ENCODE measurements at places on chromosomes 5 and 9.

DNA sequence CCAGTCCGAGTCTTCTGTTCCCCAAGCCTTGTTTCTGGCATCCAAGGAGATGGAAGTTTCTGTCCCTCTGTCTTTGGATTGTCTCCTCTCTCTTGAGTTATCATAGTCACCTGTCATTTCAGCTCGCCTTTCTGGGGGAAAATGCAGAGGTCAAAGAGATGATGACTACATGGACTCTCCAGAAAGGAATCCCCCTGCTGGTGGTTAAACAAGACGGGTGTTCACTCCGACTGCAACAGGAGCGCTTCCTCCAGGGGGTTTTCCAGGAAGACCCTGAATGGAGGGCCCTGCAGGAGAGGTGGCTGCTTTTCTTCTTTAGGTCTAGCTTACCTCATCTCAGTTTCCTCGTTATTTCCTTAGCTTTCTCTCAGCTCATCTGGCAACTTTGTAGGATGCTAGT lies 25.1 kb downstream of the ERAP2 start:
- no peak for DNase-seq

DNA sequence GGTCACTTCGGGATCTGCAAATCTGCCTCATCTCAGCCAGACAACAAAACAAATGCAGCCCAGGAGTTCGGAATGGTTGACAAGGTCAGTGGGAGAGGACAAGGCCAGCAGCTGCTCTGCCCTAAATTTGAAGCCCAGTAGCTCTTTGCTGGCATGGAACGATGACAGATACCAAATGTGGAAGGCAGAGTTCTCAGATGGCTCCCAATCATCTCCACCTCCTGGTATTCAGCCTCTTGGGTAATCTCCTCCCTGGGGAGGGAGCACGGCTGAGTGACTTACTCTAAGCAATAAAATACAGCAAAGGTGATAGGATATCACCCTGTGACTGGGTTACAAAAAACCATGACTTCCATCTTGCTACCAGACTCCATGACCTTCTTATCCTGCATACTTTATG lies 172.8 kb downstream of the ENTREP1 start:
- DNase-seq, result no peak

DNA sequence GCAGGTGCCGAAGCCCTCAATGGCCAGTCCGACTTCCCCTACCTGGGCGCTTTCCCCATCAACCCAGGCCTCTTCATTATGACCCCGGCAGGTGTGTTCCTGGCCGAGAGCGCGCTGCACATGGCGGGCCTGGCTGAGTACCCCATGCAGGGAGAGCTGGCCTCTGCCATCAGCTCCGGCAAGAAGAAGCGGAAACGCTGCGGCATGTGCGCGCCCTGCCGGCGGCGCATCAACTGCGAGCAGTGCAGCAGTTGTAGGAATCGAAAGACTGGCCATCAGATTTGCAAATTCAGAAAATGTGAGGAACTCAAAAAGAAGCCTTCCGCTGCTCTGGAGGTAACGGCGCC lies 32.9 kb downstream of the CXXC5 start:
- DNase-seq, result no peak

GRCh38 chr9:79213417-79214125 lies 358.2 kb upstream of the TLE4 start:
- DNase-seq, result no peak

- no peak for DNase-seq
Measured at GRCh38 chr5:66326276-66326675, 182.2 kb downstream of the SREK1 start.

DNA sequence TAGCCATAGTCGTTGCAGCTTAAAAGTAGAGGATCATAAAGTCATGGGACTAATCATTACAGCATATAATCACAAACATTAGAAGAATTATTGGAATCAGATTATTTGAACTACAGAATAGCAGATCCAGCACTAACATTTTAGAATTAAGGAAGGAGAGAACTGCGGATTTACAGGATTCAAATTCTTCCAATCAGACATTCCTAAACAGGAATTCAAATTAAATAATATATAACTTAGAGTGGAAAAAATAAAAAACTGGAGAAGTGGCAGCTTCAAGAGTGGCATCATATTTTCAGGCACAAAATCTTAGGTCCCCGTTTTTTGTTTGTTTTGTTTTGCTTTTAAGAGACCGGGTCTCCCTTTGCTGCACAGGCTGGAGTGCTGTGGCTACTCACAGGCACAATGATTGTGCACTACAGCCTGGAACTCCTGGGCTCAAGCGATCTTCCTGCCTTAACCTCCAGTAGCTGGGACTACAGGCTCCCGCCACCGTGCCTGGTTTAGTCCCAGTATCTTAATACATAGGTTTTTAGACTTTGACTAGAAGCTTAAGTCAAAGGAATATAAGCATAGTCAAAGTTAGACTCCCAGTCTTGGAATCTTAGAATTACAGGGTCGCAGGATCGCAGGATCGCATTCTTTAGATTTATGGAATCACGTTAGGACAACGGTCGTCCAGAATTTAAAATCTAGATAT lies 2.1 kb upstream of the FOXE1 start:
- DNase-seq, result no peak

DNA sequence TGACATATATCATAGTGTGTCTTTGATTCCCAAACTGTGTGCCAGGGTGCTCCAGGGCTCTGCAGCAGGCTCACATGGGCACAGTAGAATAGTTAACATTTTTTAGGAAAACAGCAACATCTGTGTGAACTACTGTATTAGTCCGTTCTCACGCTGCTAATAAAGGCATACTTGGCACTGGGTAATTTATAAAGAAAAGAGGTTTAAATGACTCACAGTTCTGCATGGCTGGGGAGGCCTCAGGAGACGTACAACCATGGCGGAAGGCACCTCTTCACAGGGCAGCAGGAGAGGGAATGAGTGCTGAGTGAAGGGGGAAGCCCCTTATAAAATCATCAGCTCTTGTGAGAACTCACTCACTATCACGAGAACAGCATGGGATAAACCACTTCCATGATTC lies 82.7 kb downstream of the EGFLAM start:
- no peak for DNase-seq

DNA sequence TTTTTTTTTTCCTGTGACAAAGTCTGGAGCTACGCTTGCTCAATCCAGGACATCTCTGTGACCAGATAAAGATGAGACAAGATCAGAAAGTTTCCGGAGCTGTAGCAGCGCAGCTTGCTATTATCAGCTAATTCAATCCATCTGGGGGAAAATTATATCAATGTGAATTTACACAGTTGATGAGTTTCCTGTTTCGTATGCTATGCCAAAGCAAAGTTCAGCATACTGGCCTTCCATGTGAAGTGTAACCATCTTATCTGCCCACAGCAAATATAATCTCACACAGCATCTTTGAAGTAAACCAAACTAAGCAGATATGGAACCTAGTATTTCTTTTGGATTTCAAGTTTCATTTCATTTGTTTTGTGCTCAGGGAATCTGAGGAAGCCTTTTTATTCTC lies 1767.7 kb downstream of the EFNA5 start:
- DNase-seq, result no peak

- DNase-seq, result no peak
Measured at GRCh38 chr9:72494051-72494450, 27.4 kb upstream of the TMC1 start.

Measured in DMS79 treated with DMSO at 0.1 percent for 48 hours (cell line).